ENCODE measurements at places on chromosomes 7 and 10. TPM values are rescaled to one million over a fixed set of nuclear protein-coding genes. Genes with fewer than 3 reads are reported as not detected.

The RSU1 gene
- 29.5 TPM for total RNA-seq

The ADRB1 gene
- total RNA-seq, result 0.89 TPM

DNA sequence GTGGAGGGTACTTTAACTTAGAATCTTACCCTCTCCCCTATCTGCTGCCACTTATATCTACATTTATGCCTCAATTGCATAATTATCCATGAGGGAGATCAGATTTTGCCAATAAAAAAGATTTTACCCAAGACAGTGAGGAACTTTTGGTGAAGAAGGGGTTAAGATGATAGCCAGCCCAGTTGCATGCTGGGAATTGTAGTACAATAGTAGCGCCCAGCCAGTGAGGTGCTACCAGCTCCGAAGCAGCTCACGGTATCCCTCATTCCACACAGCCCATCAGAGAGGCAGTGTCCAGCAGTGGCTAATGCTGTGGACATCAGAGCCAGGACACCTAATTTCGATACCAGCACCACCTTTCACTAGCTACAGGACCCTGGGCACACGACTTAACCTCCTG lies 5.9 kb upstream of the LGI1 start:
- H3K36me3 ChIP-seq, result no peaks in the 10 kb centered on the region
- H3K4me1 ChIP-seq, result peaks cover 24% of the 10 kb centered on the region
- peak; percentile 34 for DNase-seq
- no peak overlapping the region for H3K27ac ChIP-seq

GRCh38 chr10:111086574-111086973 lies 9.7 kb downstream of the ADRA2A start:
- H3K4me1 ChIP-seq, result no peaks in the 10 kb centered on the region
- H3K27me3 ChIP-seq, result peaks cover 8% of the 10 kb centered on the region

DNA sequence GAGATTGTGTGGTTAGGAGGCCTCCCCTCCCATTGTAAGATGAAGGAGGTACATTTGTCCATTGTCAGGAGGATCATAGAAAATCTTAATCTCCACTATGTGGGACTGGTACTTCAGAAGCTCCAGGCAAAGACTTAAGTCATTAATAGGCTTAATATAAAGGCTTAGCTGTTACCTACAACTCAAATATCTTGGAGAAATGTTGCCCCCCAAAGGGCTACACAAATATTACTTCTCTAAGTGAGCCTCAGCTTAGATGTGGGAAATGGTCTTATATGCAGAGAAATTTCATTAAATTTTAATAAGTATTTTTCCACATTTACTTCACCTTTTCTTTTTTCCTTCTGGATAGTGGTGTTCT lies 27.2 kb downstream of the TAS2R41 start:
- no peak overlapping the region for H3K27ac ChIP-seq
- H3K4me3 ChIP-seq, result no peak overlapping the region
- H3K27me3 ChIP-seq, result no peaks in the 10 kb centered on the region
- no peaks in the 10 kb centered on the region for H3K36me3 ChIP-seq
- no peak for DNase-seq
- H3K4me1 ChIP-seq, result no peaks in the 10 kb centered on the region

GRCh38 chr10:59708816-59709394 lies 745 bp downstream of the SLC16A9 start:
- peaks cover 2% of the 10 kb centered on the region for H3K4me1 ChIP-seq
- peak overlapping the region; percentile 73 for H3K27ac ChIP-seq
- H3K36me3 ChIP-seq, result no peaks in the 10 kb centered on the region
- DNase-seq, result no peak
- H3K4me3 ChIP-seq, result peak overlapping the region; percentile 72

- no peaks in the 10 kb centered on the region for H3K27me3 ChIP-seq
- no peak for DNase-seq
- H3K4me1 ChIP-seq, result no peaks in the 10 kb centered on the region
- no peak overlapping the region for H3K4me3 ChIP-seq
- H3K27ac ChIP-seq, result no peak overlapping the region
Measured at GRCh38 chr10:124975977-124976514, 34.1 kb downstream of the ZRANB1 start.

Measured in HCT116 (cell line).